Sigmoid colon (tissue), 7 donors: ENCODE measurements at places on chromosomes 1 and 21. TPM values are rescaled to one million over a fixed set of nuclear protein-coding genes. Genes with fewer than 3 reads are reported as not detected.
A peak's percentile ranks its signal among the peaks of the same experiment; 100 is the strongest.

KRTAP19-8 gene
- total RNA-seq, result not detected

PCP4 gene
- 188 TPM for total RNA-seq

PRUNE1 gene
- total RNA-seq, result 16.7 TPM

ACTA1 gene
- not detected for total RNA-seq

OVAAL gene
- total RNA-seq, result not detected

C1orf141 gene
- not detected for total RNA-seq

DNA sequence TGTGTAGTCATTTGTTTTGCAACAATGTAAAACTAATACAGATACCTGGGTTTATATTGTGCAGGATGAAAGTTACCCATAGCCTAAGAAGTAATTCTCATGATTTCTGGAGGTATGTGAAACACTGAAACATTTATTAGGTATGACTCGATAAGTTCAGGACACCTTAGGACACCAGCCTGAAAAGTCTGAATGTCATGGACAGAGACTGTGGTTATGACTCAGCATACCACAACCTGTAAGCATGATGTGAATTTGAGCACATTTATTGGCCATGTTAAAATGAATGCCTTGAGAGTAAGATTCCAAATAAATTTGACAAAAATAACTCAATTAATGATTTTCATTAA lies 1471.7 kb upstream of the B3GALT2 start:
- H3K4me1 ChIP-seq, result no peaks in the 10 kb centered on the region
- no peak overlapping the region for H3K27ac ChIP-seq
- H3K4me3 ChIP-seq, result no peak overlapping the region
- H3K36me3 ChIP-seq, result no peaks in the 10 kb centered on the region

DNA sequence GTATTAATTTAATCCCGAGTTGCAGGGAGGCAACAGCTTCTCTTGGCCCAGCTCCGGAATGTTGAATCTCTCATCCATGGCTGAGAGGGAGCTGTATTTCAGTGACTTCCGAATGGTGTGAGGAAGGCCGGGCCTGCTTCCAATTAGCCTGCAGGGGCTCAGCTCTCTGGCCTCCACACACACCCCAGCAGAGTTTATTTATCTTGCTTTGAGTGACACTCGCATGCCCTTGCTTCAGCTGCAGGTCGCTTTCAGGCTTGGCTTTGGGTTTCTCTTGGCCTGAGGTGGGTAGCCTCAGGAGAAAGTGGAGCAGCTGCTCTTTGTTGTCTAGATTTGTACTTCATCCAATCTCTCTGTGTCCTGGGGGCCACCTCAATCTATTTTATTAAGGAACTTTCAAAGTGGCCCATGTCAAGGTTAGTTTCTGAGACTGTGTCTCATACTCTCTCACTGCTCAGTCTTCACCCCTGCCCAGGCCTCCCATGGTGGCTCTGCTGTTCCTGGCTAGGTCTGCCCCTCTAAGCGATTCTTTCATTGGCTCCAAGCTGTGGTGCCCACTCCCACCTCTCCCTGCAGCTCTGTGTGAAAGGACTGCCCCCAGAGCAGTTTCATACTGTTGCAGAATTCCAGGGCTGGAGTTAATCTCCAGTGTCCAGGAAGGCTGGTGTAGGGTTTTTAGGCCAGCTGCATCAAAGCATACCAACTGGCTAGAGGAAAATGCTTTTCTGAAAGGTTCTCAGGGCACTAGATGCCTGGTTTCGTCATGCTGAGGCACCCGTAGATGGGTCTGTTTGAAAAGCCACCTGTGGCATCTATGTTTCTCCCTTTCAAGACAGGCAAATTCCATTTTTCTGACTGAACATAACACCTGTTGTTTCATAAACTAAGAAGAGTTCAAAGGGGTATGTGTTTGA lies 153.5 kb downstream of the PLXNA2 start:
- H3K36me3 ChIP-seq, result no peaks in the 10 kb centered on the region
- no peak for DNase-seq
- H3K4me3 ChIP-seq, result no peak overlapping the region
- H3K27me3 ChIP-seq, result no peaks in the 10 kb centered on the region
- H3K27ac ChIP-seq, result peak overlapping the region; percentile 62

DNA sequence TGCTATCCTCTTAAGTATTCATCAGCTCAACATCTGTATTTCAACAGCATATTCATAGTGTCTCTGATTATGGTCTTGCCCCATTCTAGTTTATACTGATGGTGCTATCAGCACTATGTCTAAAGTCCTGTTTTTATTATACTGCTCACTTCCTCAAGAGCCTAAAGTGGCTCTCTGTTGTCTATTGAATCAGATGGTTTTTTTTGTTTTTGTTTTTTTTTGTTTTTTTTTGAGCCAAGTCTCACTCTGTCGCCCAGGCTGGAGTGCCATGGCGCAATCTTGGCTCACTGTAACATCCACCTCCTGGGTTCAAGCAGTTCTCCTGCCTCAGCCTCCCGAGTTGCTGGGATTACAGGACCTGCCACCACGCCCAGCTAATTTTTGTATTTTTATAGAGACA lies 6.1 kb downstream of the STX12 start:
- DNase-seq, result no peak
- H3K4me3 ChIP-seq, result no peak overlapping the region
- H3K36me3 ChIP-seq, result no peaks in the 10 kb centered on the region
- peaks cover 24% of the 10 kb centered on the region for H3K4me1 ChIP-seq
- no peaks in the 10 kb centered on the region for H3K27me3 ChIP-seq
- H3K27ac ChIP-seq, result no peak overlapping the region

GRCh38 chr1:84711121-84711520 lies 20.9 kb upstream of the SSX2IP start:
- H3K4me3 ChIP-seq, result no peak overlapping the region
- H3K27ac ChIP-seq, result peak overlapping the region; percentile 25
- H3K36me3 ChIP-seq, result no peaks in the 10 kb centered on the region
- DNase-seq, result no peak

GRCh38 chr1:222098404-222098803 lies 356.5 kb upstream of the DUSP10 start:
- no peak overlapping the region for H3K4me3 ChIP-seq
- H3K27me3 ChIP-seq, result no peaks in the 10 kb centered on the region
- H3K36me3 ChIP-seq, result no peaks in the 10 kb centered on the region
- no peak for DNase-seq

DNA sequence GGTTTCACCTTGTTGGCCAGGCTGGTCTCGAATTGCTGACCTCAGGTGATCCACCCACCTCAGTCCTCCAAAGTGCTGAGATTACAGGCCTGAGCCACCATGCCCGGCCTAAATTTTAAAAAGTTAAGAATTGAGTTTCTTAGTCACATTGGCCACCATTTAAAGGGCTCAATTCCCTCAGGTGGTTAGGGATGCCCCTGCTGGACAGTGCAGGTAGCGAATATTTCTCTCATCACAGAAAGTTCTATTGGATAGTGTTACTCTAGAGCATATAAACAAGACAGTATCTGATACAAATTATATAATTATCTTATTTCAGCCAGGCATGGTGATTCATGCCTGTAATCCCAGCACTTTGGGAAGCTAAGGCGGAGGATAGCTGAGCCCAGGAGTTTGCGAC lies 320.2 kb downstream of the ZP4 start:
- H3K27ac ChIP-seq, result no peak overlapping the region
- no peaks in the 10 kb centered on the region for H3K4me1 ChIP-seq
- H3K27me3 ChIP-seq, result no peaks in the 10 kb centered on the region
- H3K36me3 ChIP-seq, result no peaks in the 10 kb centered on the region
- no peak overlapping the region for H3K4me3 ChIP-seq

DNA sequence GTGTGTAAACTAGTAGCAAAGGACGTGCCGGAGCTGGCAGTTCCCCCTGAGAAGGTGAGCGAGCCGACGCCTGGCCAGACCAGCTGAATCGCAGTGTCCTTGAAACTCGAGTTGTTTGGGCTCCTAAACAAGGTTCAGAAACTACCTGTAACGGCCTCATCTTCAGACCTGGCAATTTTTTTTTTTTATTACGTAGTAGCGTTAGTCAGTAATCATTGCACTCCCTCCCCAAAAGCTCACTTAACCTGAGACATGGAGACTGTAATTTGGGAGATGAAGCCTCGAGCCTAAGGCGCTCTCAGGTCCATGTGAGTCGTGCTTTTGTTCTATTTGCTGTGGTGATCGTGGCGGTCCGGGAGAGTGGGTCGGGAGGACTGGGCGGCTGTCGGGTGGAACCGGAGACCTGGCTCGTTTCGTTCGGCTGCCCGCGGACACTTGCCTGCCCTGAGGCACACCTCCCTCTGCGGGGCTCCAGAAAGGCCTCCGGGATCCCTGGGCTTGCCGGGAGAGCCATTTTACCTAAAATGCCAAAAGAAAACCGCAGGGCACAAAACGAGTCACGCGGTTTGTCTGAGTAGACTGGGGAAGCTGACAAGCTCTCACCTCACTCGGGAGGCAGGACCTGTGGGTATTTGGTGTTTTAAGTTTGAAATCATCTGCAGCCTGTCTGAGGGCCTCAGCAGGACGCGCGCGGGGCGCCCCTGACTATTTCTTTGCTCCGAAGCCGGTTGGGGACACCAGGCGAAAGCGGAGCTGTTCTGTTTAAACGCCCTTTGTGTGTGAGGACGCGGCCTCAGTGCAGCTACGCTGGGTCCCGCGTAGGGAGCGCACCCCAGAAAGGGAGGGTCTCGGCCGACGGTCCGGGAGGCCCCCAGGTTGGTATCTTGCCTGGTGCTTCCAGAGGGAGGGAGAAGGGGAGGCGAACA lies 722 bp downstream of the LHX8 start:
- H3K27me3 ChIP-seq, result peaks cover 86% of the 10 kb centered on the region
- peak overlapping the region; percentile 36 for H3K4me3 ChIP-seq
- no peak overlapping the region for H3K27ac ChIP-seq

DNA sequence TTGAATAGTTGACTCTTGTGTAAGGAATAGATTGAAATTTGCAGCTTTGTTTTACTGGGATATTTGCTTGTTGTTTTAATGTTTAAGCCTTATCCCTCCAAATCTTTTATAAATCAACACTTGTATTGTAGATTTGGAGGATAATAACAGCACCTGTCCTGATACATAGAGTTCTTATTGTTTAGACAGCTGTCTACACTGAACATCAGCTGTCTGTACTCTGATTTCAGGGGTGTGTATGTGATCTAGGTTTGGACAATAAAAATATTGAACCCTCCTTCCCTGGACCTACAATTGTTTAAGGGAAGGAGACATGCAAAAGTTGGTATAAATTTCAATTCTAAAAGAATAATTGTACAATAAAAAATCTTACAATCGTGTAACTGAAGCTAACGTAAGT lies 48.3 kb upstream of the DPH5 start:
- no peak overlapping the region for H3K27ac ChIP-seq
- H3K4me3 ChIP-seq, result no peak overlapping the region
- H3K27me3 ChIP-seq, result no peaks in the 10 kb centered on the region
- no peaks in the 10 kb centered on the region for H3K36me3 ChIP-seq
- no peaks in the 10 kb centered on the region for H3K4me1 ChIP-seq
